ENCODE measurements at places on chromosomes 16 and 17. TPM values are rescaled to one million over a fixed set of nuclear protein-coding genes. Genes with fewer than 3 reads are reported as not detected.

Gene CCDC200
- total RNA-seq, result not detected

Gene KSR1
- 19.9 TPM for total RNA-seq

Gene CIITA
- total RNA-seq, result not detected

Gene ABCC12
- total RNA-seq, result not detected

Gene FNDC8
- total RNA-seq, result not detected

Gene ZNF668
- total RNA-seq, result 6.9 TPM

Gene C16orf74
- 1.4 TPM for total RNA-seq

Gene ENDOV
- total RNA-seq, result 14.0 TPM

Gene AKTIP
- total RNA-seq, result 43.7 TPM

Gene ADAP2
- 1.5 TPM for total RNA-seq

Gene RHBDL3
- total RNA-seq, result 0.70 TPM

Gene SSH2
- 9.9 TPM for total RNA-seq

Gene TBC1D3L
- total RNA-seq, result 12.8 TPM

Gene KRTAP3-1
- total RNA-seq, result not detected

Gene ZNF48
- total RNA-seq, result 7.7 TPM

Gene HLF
- 0.60 TPM for total RNA-seq

Gene WBP2
- total RNA-seq, result 22.8 TPM

Gene FBF1
- 6.1 TPM for total RNA-seq

Gene KRTAP4-6
- total RNA-seq, result not detected

Gene CACNG1
- not detected for total RNA-seq

Gene PRR15L
- total RNA-seq, result 64.9 TPM

Gene CDIP1
- 22.0 TPM for total RNA-seq

Gene TGFB1I1
- 15.7 TPM for total RNA-seq

Gene ASGR1
- 59.6 TPM for total RNA-seq

Gene CLEC18C
- total RNA-seq, result not detected

Gene KCNH6
- 0.33 TPM for total RNA-seq

Gene DNAAF8
- total RNA-seq, result 0.23 TPM

Gene NACA2
- total RNA-seq, result not detected

Gene DNAAF1
- total RNA-seq, result 0.13 TPM

Gene SP6
- total RNA-seq, result 1.3 TPM

Gene PRRT2
- 7.0 TPM for total RNA-seq

Gene SRL
- total RNA-seq, result 1.1 TPM

Gene DRC7
- not detected for total RNA-seq

Gene ARHGAP23
- 7.3 TPM for total RNA-seq

Gene TM4SF5
- 20.8 TPM for total RNA-seq

Gene GRB7
- 19.0 TPM for total RNA-seq

Gene CES1
- total RNA-seq, result 0.20 TPM

Gene ORMDL3
- total RNA-seq, result 73.3 TPM

Gene HP
- total RNA-seq, result 374 TPM

Gene SNAI3
- total RNA-seq, result 2.5 TPM

Gene RNF222
- not detected for total RNA-seq

Gene TNFRSF17
- total RNA-seq, result not detected

Gene GAA
- 37.1 TPM for total RNA-seq

Gene PIEZO1
- 47.0 TPM for total RNA-seq

Gene KRTAP16-1
- total RNA-seq, result not detected

Gene CFAP119
- 1.3 TPM for total RNA-seq

Gene GLIS2
- 3.6 TPM for total RNA-seq

Gene OR1A1
- total RNA-seq, result not detected

Gene PSMC5
- total RNA-seq, result 37.3 TPM

Data from hepatocyte (in vitro differentiated cells).